ENCODE measurements at places on chromosomes 16 and 17. TPM values are rescaled to one million over a fixed set of nuclear protein-coding genes. Genes with fewer than 3 reads are reported as not detected.

- peak; percentile 71 for DNase-seq
Observed at GRCh38 chr17:65797809-65798208, 236.4 kb upstream of the AXIN2 start.

Gene ENPP7
- total RNA-seq: not detected

Gene KRT23
- not detected for total RNA-seq

DNA sequence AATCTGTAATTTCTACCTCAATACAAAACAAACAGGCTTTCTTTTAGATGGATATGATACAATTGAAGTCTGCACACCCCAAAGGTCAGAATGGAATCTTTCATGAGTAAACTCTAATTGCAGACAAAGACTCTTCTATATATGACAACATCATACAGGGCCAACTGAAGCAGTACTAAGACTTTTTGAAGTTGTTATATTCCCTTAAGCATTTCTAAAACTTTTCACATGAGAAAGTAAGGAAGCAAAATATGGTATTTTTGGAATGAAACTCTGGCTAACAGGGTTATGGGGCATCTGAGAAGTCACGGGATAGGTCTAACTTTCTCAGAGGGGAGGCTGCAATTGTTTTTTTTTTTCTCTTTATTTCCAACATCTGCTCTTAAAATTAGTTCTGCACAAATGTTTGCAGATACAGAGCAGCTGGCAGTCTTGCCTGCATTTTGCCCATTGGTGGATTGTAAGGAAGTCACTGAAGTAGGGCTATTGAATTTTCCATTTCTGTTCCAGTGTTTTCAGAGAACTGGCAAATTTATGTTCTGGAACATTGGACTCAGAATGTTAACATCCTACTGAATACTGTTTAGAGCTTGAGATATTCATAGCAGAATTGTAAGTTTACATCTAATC lies 59.1 kb downstream of the SSH2 start:
- DNase-seq: no peak

DNA sequence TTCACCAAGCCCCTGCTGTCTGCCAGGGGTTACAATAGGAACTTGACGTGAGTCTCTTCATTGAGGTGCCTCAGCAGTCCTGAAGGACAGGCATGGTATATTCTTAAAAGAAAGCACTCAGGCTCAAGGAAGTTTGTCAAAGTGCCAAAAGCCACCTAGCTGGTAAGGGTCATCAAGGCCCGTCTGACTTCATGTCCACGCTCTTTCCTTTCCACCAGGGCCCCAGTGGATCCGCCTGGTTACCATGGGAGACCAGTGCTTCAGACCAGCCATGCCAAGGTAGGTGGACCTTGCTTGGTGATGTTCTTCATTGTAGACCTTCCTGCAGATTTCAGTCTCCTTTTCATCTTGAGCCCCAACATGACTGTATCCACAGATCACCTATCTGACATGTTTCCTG lies 27.6 kb upstream of the CCL1 start:
- DNase-seq: no peak

Gene GPRC5C
- total RNA-seq: not detected

Gene ATP2C2
- total RNA-seq: not detected

- no peak for DNase-seq
Observed at GRCh38 chr17:27893841-27894503, 807 bp upstream of the LYRM9 start.

- DNase-seq: no peak
Observed at GRCh38 chr17:77696151-77696720, 262.3 kb upstream of the TNRC6C start.

Gene UMOD
- total RNA-seq: not detected

Gene EPX
- not detected for total RNA-seq

GRCh38 chr16:22643886-22644285 lies 133.2 kb downstream of the NPIPB5 start:
- no peak for DNase-seq

Gene IL32
- total RNA-seq: not detected
